Non-pigmented ciliary epithelial cell (primary cell): ENCODE measurements at places on chromosomes 1 and 21.

DNA sequence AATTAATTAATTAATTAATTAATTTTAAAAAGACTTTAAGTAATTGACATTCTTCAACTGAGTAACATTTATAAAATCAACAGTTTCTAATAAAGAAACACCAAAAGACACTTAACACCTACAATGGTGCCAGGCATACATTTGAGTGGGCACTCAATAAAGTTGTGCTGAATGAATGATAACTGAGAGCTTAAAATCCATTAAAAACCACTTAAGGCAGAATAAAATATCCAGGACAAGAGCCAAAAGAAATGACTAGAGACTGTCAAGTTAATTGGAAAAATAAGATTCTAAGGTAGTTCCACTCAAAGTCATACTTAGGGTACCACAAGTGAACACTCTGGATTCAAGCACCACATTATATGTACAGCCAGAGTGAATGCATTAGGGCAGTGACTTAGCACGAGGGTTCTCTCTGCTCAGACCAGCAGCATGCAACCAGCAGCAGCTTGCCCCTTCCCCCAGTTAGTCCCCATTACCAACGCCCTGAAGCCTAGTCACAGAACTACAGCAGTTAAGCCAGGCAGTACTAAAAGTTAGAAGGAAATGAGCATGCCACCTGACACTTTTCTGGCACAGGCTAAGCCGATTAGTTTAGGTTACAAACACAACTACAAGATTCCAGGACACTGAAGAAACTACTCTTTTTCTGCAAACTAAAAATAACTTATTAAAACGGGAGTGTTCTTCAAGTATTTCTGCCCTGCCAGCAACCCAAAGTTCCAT, 46.5 kb downstream of the LUZP1 start:
- DNase-seq, result no peak

DNA sequence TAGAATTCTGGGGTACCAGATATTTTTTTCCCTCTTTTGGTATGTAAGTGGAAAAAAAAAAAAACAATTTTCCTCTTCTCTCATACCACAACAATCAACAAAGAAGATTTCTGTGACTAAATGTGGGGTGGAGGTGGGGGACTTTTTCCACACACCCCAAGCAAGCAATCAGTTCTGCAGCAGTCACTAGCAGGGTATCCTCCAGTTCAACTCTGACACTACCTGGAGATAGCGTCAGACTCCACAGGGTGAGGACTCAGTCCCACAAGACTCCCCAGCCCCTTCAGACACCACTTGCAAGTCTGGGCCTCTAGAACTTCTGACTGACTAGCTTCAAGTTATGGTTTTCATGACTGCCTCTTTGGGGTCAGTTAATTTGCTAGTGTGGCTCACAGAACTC, 6.2 kb downstream of the DHX9 start:
- no peak for DNase-seq

DNA sequence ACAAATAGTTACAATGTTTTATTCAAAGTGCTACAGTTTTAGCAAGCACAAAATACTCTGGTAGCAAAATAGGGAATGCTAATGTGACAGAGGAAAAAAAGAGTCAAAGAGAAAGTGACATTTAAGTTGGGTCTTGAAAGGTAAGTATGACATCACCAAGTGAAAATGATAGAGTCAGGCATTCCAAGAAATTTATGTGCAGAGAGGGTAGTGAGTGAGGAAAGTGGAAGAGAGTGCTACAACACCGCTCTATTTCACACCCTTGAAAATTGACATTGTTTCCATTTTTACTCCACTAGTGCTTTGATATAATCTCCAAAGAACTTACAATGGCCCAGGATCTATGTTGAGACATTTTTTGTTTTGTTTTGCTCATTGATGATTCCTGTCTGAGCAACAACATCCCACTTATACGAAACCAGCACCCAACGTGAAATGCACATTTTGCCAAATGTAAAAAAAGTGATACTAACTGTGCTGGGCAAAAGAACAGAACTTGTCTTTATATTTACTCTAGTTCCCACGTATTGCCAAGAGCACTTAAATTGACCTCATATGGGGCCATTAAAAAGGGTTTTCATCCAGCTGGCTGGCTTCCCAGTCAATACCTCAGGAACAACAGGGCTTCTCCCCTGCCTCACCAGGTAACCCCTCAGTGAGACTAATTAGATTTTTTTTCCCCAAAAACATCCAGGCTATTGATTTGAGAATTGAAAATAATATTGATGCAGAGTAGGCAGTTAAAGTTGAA, 206.3 kb upstream of the NR5A2 start:
- no peak for DNase-seq

DNA sequence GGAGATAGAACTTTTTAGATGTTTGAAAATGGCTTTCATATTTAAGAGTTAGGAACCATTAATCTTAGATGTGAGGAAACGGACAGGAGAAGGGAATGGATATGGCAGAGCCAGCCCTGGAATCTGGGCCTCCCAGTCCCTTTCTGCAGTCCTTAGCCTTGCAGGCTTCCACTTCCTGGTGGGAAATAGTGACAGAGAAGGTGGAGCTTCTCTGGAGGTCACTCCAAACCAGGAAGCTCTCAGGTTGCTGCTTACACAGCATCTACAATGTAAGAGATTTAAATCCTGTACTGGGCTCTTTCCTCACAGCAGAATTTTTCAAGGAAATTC, 2.5 kb downstream of the S100A11 start:
- no peak for DNase-seq

DNA sequence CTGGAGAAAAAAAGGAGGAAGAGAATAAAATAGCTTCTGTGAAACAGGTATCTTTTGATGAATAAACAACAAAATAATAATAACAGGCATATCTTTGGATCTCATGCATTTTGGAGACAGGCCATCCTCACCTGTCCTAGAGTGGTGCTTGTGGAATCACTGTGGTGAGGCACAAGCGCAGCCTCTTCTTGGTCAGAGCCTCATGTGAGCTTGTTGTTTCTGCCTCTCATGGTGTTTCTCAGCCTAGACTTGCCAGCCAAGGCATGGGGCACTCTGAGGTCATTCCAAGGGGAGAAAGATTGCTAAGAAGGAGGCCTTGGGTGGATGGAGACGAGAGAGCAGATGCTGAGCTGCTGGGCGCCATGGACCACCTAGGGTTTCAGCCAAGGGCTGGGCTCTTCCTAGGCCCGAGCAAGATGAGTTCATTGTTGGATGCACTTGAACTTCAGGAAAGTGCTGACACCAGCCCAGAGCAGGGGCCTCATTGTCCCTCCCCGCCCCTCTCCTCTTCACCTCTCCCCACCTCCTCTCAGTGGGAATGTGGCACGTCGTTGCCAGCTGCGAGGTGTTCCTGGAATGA, 49.5 kb downstream of the ATP5PO start:
- DNase-seq, result no peak
